Osteoblast (primary cell): ENCODE measurements at places on chromosomes 3 and 15. TPM values are rescaled to one million over a fixed set of nuclear protein-coding genes. Genes with fewer than 3 reads are reported as not detected.

- no peak for DNase-seq
These were observed 38.4 kb downstream of the SLCO3A1 start for GRCh38 chr15:91891788-91892345.

GRCh38 chr15:35246451-35246850 is 161.4 kb upstream of the NANOGP8 start:
- peak; percentile 48 for DNase-seq

DNA sequence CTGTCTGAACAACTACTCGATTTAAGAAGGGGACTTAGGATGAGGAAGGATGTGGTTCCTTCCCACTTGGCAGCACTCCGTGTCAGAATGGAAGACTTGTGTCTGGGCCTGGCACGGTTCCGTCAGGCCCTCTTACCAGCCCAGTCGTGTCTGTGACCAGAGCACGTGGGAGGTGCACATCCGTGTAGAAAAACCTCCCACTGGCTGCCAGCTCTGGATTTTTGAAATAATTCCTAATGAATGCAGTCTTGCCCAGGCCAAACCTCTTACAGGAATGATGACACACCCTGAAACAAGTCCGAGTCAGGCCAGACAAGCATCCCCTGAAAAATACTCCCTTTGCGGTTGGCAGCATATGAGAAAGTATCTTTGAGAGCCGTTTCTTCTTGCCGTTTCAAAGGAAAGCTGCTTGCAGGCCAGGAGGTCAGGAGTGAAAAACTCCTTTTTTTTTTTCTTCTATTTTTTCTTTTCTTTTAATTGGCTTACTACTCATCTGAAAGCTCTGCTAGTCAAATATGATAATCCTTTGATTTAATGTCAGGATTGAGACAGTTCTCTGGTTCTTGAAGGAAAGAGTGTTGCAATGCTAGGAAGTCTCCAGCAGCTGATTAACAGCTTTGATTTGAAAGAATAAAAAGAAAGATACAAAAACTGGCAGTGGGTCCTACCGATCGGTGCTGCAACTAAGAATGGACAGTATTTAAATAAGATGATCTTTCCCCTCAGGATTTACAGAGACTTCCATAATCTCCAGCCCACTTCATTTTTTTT is 19.8 kb downstream of the IL1RAP start:
- peak; percentile 88 for DNase-seq

Gene GCNT3
- 0.72 and 1.2 TPM in 2 replicates for total RNA-seq

Gene PTPRG
- total RNA-seq, result 148 TPM in 2 replicates
